H54 (cell line): ENCODE measurements at places on chromosomes 3 and 15.

DNA sequence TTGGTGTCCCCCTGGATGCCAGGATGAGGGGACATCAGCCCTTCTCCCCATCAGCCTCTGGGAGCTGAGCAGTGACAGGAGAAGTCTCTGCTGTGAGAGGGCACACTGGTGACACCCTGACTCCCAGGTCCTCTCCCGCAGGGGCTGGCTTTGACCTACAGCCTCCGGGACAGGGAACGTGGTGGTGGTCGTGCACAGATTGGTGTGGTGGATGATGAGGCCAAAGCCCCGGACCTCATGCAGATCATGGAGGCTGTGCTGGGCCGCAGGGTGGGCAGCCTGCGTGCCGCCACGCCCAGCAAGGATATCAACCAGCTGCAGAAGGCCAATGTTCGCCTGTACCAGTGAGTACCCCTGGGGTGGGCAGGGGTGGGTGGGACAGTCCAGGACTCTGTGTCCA, 6.8 kb downstream of the VILL start:
- no peak for DNase-seq

- no peak for DNase-seq
Observed at GRCh38 chr3:11455956-11456355, 183.8 kb downstream of the ATG7 start.

DNA sequence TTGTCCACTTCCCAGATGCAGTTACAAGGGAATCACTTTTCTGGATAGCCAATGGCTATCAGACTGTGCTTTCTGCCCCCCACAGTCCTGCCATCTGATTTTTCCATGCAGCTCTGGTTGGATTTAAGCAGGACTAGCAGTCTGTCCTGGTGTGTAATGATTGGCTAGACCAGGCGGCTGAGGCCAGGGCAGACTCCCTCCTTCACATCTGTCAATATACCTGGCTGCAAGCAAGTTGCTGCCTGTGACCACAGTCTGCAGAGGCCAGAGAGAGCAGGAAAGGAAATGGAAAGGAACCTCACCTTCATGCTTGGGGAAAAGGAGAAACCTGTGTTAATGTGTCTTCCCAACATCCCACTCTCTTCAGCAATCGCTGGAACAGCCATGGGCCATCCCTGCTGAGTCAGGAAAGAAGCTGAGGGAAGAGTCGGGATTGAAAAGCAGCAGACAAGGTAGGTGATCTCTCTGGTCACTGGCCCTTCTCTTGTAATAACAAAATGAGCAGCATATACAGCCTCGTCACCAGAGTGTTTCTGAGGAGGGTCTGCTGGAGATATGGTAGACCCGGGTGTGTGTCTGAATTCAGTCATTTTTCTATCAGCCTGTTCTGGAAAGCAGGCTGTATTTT, 126.7 kb upstream of the PHLDB2 start:
- no peak for DNase-seq

DNA sequence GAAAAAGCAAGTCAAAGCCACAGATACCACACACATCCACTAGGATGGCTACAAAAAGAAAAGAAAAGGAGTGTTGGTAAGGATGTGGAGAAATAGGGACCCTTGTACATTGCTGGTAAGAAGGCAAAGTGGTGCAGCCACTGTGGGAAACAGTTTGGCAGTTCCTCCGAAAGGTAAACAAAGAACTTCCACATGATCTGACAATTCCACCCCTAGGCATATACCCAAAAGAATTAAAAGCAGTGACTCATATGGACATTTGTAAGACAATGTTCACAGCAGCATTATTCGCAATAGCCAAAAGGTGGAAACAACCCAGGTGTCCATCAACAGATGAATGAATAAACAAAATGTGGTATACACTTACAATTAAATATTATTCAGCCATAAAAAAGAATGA, 22.2 kb upstream of the GMPPB start:
- no peak for DNase-seq
